Activated naive CD8-positive, alpha-beta T cell treated with anti-CD3 and anti-CD28 coated beads for 36 hours (primary cell): ENCODE measurements at places on chromosomes 4 and X. TPM values are rescaled to one million over a fixed set of nuclear protein-coding genes. Genes with fewer than 3 reads are reported as not detected.

The FAM9B gene
- not detected for total RNA-seq

The ITGB1BP2 gene
- total RNA-seq = 4.9 TPM

The MAOA gene
- 0.21 TPM for total RNA-seq

The NHSL2 gene
- total RNA-seq = 0.31 TPM

The BEND4 gene
- 1.4 TPM for total RNA-seq

The ETFDH gene
- total RNA-seq = 29.0 TPM

The SMIM10 gene
- total RNA-seq = 2.8 TPM

The FHDC1 gene
- 0.08 TPM for total RNA-seq

The BEX3 gene
- 31.4 TPM for total RNA-seq

The IL3RA gene
- total RNA-seq = not detected

The ZCCHC12 gene
- total RNA-seq = 0.16 TPM

The AP1AR gene
- 22.4 TPM for total RNA-seq

The GAGE12E gene
- not detected for total RNA-seq

The AFF1 gene
- total RNA-seq = 31.5 TPM

The USP26 gene
- not detected for total RNA-seq

The MID1IP1 gene
- 97.4 TPM for total RNA-seq

The TBC1D8B gene
- total RNA-seq = 1.2 TPM

The ITIH6 gene
- not detected for total RNA-seq

The RHOXF2B gene
- not detected for total RNA-seq

DNA sequence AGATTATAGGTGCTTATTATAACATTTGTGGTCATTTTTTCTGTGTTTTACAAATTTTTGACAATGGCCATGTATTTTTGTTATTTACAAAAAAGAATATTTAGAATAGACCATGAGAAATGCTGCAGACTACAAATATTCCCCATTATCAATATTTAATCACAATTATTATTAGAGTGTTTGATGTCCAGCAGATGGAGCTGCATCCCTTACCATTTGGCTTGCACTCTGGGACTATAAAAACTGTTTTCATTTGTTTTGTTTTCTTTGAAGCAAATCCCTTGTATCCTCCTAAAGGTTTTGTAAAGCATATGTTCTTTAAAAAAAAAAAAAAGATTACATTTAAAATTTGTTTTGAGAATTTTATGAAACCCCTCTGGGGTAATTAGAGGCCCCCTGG is 85.6 kb upstream of the CXorf66 start:
- DNase-seq = no peak

- no peak for DNase-seq
Measured at GRCh38 chr4:7382634-7383014, 52.1 kb downstream of the PSAPL1 start.

DNA sequence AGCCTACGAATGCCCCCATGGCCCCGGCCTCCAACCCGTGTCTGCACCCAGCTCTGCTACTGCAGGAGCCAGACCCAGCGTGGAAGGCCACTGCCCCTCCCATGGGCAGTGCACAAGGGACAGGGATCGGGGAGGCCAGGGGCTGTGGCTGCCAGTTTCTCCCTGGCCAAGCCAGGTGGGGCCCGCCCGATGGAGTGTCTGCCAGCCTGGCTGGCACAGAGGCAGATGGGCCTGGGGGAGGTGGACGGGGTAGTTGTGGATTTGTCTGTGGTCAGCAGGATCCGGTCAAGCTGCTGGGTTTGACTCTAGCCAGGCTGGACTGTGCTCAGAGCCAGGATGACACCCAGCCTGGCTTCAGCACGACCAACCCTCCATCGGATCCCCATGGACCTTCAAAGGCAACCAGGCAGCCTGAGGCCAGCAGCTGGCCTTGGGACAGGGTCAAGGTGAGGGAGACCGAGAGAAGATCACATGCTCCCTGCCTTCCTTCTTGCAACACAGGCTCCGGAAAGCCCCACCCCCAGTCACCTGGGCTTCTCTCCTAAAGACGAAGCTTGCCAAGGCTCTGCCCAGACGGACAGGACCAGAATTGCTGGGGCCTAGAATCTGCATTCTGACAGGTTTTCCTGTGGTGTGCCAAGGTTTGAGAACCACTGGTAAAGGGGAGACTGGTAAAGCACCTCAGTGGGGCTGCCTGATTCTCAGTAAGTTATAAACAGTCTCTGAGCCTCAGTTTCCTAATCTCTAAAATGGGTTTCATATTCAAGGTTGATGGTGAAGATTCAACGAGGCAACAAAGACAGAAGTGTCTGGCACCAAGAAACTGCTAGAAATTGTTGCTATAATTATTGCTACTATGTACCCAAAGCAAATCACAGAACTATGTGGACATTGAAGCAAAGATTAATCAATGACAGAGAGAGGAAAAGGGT is 78.6 kb downstream of the PPP2R2C start:
- DNase-seq = no peak

DNA sequence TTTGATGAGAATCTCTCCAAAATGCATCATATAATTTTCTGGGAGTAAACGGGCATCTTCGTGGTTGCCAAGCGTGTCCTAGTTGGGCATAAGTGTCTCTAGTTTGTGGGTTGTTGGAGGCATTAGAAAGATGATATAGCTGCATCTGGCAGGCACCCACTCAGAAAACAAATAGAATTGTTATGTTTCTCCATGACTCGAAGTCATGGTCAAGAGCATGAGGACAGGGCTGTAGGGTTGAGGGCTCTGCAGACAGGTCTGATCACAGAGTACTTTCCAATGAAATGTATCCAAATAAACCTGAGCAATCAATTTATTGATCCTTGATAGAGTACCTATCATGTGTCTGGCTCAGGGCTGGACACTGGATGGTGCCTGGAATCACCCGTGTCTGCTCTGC is 82.7 kb downstream of the SORCS2 start:
- DNase-seq = no peak

- DNase-seq = no peak
Measured at GRCh38 chr4:129446074-129446473, 350.1 kb downstream of the C4orf33 start.

DNA sequence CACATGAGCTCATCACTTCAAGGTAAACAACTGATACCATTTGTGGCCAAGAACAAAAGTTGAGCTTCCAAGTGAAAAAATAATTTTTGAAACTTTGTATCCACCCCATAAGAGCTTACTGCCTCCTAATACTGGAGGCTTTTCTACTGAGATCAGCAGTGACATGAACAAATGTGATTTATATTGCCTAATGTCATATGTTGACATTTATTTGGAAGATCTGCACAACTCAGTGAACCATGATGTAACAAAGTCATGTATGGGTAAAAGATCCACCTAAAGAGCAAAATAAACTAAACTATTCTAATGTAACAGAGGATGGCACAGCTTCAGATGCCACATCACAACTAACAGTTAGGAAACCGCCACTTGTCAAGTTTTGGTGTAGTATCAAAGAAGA is 65.8 kb downstream of the AFAP1 start:
- no peak for DNase-seq

- DNase-seq = no peak
Measured at GRCh38 chrX:71621603-71622002, 3.3 kb upstream of the CXCR3 start.

DNA sequence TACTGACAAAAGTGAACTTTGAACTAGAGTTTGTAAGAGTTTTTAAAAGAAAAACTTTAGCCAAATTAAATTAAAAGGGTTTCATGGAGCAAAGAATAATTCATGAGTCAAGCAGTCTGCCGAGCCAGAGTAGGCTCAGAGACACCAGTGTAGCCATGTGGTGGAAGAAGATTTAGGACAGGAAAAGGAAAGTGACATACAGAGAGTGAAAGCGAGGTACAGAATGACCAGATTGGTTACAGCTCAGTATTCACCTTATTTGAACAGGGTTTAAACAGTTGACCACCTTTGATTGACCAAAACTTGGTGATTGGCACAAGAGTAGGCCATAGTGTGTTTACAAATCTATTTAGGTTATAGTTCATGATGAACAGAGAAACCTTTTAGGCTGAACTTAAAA is 377.8 kb downstream of the KLHL4 start:
- no peak for DNase-seq

GRCh38 chrX:65522739-65523372 is 11.7 kb downstream of the LAS1L start:
- no peak for DNase-seq

DNA sequence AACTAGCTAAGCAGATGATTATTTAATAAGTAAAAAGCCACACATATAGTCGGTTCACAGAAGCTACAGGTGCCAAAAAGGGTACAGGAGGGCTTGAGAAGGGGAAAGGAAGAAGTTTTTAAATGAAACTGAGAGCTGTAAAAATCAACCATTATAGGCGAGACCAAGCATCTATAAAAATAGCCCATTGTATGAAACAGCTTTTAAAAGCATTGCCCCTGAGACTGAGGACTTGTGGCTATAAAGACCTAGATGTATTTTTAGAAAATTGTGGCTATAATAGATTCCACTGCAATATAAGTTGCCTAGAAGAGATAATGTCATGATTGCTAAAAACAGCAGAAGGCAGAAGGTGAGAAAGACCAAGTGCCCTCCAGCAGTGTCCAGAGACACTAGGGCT is 15.0 kb upstream of the TTC29 start:
- DNase-seq = no peak

DNA sequence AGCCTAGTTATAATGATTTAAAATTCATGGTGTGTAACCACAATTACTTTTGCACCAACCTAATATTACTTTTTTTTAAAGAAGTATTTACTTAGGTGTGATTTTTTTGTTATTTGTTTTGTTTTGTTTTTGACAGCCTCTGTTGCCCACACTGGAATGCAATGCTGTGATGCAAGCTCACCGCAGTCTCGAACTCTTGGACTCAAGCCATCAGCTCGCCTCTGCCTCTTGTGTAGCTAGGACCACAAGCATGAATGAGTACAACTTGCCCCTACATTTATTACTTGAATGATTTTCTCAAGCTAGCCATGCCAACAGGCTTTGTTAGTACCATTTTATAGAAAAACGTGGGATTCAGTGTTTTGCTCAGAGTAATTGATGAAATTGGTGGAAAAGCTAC is 488.8 kb upstream of the CPEB2 start:
- DNase-seq = no peak

GRCh38 chr4:166657261-166657660 is 577.0 kb downstream of the SPOCK3 start:
- DNase-seq = no peak

DNA sequence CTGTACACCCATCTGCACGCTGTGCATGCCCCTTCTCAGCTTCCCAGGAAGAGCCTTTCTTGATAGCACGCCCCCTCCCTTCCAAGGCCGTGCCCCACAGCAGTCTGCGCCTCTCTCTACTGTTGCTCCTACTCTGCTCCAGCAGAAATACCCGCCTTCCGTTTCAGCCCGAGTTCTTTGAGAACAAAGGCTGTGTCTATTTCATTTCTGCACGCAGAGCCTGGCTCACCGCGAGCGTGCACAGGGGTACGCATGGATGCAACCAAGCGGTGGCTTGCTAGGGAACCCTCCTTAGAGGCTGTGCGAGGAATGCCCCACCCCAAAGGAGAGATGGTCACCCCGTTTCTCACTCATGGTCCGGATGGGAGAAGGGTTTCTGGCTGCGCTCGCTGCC is 485 bp downstream of the AADAT start:
- DNase-seq = no peak

GRCh38 chrX:23292988-23293651 is 41.5 kb upstream of the PTCHD1 start:
- DNase-seq = no peak

DNA sequence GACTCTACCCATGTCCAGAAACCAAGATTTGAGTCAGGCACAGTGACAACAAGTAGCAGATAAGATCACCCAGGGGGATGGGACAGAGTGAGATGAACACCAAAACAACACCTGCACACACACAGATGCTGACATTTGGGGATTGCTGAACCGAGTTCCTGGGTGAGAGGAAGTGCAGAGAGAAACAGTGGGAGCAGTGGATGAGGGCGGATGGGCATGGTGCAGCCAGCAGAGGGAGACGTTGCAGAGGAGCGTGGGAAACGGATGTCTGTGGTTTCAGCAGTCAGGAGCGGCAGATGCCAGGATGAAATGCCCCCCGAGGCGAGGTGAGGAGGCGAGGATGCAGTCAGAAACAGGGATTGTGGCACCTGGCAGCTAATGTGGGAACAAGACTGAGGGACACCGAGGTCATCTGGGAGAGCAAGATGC is 78.6 kb upstream of the STS start:
- no peak for DNase-seq

DNA sequence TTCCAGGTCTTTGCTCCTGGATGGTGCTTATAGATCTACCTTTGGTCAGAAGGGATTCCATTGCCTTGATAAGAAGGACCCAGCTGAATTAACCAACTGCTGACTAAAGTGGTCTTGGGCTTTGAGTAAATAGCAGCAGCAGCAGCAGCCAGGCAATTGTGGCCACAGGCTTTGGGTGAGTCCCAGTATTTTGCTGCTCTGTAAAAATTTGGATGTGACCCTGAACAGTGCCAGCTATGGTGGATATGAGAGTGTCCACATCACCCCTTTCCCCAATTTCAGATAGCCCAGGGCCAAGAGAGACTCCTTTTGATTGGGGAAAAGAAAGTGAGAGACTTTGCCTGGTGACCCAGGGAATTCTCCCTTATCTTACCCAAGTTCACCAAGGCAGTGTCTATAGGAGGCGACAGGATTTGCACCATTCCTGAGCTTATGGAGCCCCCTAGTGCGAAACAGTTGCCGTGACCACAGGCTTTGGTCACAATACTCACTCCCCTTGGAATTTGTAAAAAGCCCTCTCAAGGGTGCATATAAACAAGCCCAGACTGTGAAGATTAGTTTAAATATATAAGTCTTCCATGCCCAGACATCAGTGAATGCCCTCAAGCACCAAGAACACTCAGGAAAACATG is 518.0 kb downstream of the TMA16 start:
- no peak for DNase-seq

GRCh38 chr4:8577972-8578371 is 2.2 kb upstream of the GPR78 start:
- DNase-seq = no peak

DNA sequence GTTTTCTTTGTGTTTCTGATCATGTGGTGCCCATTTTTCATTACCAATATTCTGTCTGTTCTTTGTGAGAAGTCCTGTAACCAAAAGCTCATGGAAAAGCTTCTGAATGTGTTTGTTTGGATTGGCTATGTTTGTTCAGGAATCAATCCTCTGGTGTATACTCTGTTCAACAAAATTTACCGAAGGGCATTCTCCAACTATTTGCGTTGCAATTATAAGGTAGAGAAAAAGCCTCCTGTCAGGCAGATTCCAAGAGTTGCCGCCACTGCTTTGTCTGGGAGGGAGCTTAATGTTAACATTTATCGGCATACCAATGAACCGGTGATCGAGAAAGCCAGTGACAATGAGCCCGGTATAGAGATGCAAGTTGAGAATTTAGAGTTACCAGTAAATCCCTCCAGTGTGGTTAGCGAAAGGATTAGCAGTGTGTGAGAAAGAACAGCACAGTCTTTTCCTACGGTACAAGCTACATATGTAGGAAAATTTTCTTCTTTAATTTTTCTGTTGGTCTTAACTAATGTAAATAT is 110.4 kb downstream of the IL13RA2 start:
- no peak for DNase-seq

DNA sequence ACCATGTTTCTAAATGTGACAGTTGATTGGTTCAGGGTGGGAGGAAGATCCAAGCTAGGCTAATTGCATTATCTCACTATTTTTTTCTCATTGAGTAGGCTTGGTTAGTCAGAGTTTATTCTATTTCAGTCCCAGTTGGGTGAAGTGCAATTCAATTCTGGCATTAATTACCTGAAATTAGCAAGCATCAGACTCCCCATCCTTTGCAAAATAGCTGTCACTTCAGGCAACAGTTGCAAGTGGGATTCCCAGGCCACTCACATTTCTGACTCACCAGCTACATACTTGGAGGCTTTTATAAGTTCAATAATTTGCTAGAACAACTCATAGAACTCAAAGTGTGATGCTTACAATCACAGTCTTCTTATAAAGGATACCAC is 155.8 kb upstream of the HAND2 start:
- no peak for DNase-seq

GRCh38 chr4:113094802-113095201 is 45.3 kb downstream of the ANK2 start:
- DNase-seq = no peak
